Esophagus mucosa (tissue), 1 donor: ENCODE measurements at places on chromosomes 6 and 20. TPM values are rescaled to one million over a fixed set of nuclear protein-coding genes. Genes with fewer than 3 reads are reported as not detected.

MAVS gene
- total RNA-seq, result 18.8 TPM

WFDC5 gene
- 4.3 TPM for total RNA-seq

CSNK2A1 gene
- total RNA-seq, result 83.4 TPM

RCAN2 gene
- total RNA-seq, result 1.00 TPM
